ENCODE measurements at places on chromosomes 5 and 9. TPM values are rescaled to one million over a fixed set of nuclear protein-coding genes. Genes with fewer than 3 reads are reported as not detected.

DNA sequence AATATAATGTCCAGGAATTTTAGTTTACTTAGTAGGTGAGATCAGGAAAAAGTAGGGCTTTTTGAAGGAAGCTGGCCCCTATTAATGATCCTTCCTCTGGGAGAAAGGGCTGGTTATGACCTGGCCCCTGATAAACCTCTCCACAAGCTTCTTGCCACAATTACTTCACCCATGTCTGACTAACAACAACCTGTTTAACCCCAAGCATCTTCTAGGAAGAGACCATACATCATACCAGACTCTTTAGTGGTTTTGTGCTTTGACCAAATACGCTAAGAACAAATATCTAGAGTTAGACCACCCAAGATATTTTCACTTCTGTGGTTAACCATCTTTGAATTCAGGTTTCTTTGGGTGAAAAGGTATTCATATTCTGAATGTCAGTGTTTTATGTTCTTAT, 174.0 kb upstream of the SLC27A6 start:
- DNase-seq, result no peak

The TYRP1 gene
- total RNA-seq, result not detected

DNA sequence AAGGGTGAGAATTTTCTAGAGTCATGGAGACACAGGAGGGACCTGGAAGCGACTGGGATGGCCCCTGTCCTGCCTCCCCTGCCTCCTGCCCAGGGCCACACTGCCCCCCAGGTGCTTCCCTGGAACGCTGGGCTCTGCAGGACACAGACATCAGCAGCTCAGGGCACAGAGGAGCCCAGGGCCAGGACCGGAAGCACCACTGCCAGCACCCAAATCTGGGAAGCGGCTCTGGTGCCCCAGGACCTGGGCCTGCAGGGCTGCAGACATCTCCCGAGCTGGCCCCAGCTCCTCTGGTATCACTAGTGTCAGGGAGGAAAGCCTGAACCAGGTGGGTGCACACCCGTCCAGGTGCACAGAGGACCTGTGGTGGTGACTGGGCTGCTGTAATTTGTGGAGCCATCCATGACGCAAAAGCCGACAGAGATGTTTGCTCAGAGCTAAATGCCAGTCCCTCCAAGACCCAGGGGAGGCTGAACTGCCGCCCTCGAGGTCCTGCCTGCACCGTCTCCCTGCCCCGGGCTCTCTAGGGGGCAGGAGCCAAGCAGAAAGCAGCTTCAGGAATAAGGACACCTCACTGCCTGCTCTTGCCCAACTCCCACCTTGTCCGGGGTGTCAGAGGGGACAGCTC, 46.0 kb upstream of the SIMC1 start:
- no peak for DNase-seq

DNA sequence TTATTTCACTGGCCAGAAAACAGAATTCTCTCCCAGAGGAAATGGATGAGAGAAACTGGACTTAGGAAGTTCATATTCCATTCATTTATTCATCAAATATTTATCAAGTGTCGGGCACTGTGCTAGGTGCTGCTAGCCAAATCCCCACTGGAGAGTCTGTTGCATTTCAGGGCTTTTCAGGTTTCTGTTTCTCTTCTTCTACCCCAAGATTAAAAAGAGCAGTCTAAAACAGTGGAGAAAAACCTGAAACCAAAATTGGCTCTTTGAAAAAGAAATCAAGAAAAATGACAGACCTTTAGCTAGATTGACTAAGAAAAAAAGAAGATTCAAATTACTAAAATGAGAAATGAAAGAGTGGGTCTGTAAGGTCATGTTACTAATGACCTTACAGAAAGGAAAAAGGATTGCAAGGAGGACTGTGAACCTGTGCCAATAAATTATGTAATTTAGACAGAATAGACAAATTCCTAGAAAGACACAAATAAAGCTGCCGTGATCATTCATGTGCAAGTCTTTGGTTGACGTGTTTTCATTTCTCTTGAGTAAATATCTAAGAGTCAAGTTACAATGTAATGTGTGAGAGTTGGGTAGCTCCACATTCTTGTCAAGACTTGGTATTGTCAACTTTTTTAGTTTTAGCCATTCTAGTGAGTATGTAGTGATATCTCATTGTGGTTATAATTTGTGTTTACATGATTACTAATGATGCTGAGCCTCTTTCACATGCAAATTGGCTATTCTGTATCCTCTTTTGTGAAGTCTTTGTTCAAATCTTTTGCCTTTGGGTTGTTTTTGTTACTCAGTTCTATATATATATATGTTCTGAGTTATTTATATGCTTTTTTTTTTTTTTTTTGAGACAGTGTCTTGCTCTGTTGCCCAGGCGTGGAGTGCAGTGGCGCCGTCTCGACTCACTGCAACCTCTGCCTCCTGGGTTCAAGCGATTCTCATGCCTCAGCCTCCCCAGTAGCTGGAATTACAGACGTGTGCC, 23.7 kb downstream of the SNX30 start:
- no peak for DNase-seq

The NR4A3 gene
- total RNA-seq, result 12.7 TPM

The NME5 gene
- total RNA-seq, result 1.7 TPM

DNA sequence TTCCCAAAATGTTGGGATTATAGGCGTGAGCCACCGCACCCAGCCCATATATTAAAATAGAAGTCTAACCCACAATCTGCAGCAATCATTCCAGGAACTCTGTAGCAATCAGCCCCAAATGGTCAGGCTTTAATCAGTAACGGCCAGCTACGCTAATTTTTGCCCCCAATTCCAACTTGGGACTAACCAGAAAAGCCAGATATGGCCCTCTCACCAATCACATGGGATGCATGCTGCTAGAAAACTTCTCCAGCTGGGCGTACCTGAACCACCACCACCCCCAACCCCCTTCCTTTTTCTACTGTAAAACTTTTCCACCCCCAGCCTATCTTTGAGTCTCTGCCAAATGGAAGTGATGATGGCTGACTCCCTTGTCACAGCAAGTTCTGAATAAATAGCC, 4.1 kb downstream of the SUSD1 start:
- DNase-seq, result no peak

DNA sequence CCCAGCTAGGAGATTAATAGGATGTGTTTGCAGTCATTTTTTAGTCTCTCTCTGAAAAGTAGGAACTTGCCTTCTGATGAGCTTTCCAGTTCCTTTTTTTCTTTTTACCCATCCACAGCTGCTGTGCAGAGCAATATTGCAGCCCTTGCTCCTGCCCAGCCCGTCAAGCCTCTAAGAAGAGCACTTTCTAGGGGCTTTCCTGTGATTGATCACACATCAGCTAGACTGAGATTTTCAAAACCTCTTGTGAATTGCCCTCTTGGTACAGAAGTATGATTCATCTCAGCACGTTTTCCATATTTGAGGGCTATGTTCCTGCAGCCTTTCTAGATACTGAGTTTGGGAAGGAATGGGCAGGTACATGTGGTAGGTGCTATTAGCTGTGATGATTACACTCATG, 93.9 kb downstream of the GALNT10 start:
- no peak for DNase-seq

DNA sequence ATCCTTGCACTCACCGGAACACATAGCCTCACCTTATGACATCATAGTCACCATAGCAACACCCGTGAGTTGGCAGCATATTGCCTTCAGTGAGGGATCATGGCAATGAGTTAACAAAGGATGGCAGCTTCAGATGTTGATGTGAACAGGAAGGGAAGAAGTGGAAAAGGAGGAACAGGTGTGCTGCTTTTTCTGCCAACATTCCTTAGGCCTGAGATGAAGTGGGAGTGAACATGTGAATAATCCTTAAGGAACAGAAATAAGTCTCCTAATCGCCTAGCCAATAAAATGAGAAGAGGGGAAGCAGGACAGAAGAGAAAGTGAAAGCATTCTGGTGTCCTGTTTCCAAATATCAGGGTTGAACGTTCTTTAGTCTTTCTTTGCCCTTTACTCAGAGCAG, 360.0 kb downstream of the BRINP1 start:
- no peak for DNase-seq

GRCh38 chr5:113060408-113061025, 83.9 kb downstream of the DCP2 start:
- no peak for DNase-seq

- DNase-seq, result no peak
Measured at GRCh38 chr9:91546574-91546973, 122.9 kb upstream of the NFIL3 start.

- no peak for DNase-seq
Measured at GRCh38 chr5:92979716-92980115, 601.3 kb downstream of the NR2F1-AS1 start.

The PITX1 gene
- 2.7 TPM for total RNA-seq

GRCh38 chr5:125483609-125484008, 737.2 kb upstream of the ZNF608 start:
- DNase-seq, result no peak

DNA sequence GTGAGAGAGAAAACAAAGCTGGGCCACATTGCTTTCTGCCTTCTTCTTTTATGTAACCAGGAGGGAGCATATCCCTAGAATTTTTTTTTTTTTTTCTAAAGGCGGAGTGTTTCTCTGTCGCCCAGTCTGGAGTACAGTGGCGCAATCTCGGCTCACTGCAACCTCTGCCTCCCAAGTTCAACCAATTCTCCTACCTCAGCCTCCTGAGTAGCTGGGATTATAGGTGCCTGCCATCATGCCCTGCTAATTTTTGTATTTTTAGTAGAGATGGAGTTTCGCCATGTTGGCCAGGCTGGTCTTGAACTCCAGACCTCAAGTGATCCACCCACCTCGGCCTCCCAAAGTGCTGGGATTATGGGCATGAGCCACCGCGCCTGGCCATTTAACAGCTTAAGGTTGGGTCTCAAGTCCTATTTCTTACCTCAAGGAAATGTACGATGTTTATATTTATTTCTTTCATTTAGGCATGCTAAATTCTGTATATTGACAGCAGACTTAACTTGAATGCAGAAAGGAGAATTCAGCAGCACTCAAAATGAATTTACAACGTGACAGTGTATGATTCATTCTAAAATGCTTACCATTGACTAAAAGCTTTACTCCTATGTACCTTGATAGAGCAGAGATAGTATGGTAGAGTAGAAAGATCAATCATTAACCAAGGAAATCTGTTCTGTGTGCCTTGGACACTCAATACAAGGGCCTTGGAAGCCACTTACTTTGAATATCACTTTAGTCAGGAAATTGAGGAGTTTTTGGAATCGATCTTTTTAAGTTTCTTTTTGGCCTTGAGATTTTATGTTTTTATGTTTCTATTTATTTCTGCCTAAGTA, 100.9 kb downstream of the F2RL2 start:
- no peak for DNase-seq

DNA sequence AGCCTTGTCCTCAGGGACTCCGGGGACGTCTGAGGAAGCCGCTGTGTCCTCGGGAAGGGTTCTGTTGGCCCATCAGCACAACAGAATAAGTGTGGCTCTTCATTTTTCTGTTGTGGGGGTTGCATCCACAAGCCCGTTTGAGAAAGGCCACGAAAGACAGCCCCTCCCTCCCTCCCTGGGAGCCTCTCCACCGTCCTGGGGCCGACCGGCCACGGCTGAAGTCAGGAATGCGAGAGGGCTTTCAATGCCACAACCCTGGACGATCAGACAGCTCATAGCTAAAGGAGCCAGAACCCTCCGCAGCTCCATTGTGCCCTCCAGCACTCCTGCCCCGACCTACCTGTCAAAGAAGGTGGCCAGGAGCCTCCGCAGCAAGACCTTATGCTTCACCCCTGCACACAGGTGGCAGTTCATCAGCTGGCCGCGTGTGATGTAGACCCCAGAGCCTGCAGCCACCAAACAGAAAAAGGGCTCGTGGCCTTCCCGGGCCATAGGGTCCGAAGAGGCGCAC, 52.4 kb upstream of the UBAC1 start:
- DNase-seq, result no peak

- DNase-seq, result no peak
Measured at GRCh38 chr9:87271696-87272477, 225.8 kb upstream of the DAPK1 start.

GRCh38 chr5:132979367-132979940, 16.0 kb upstream of the AFF4 start:
- no peak for DNase-seq

DNA sequence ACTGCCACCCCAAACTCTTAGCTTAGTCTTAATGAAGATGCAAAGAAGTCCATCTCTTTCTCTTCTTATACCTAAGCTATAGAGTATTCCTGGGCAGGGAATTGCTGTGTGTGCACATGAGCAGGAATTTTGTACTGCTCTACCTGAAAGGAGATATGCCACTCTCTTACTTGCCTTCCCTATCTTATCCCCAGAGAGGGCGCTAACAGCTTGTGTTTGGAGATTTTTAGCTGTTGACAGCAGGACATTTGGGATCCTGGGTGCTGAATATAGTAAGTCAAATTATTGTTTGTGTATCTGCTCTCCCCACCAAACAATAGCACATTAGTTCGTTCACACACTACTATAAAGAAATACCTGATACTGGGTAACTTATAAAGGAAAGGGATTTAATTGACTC, 159.5 kb downstream of the GABRG2 start:
- no peak for DNase-seq

GRCh38 chr9:133257465-133257956, 17.5 kb downstream of the ABO start:
- no peak for DNase-seq

GRCh38 chr5:136028782-136029742, at the start of gene TGFBI:
Gene TGFBI, plus strand, starts transcription at chr5:136028988. Its CDS starts 68 bp downstream, at chr5:136029056.
- DNase-seq, result peak; percentile 57

DNA sequence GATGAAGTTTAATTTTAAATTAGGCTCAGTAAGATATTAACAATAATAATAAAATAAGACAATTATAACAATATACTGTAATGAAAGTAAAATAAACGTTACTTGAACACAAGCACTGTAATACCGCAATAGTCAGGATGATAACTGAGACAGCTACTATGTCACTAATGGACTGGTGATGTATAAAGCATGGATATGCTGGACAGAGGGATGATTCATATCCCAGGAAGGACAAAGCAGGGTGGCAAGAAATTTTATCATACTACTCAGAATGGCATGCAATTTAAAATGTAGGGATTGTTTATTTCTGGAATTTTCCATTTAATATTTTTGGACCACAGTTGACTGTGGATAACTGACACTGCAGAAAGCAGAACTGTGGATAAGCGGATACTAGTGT, 196.9 kb downstream of the VPS13A start:
- no peak for DNase-seq

DNA sequence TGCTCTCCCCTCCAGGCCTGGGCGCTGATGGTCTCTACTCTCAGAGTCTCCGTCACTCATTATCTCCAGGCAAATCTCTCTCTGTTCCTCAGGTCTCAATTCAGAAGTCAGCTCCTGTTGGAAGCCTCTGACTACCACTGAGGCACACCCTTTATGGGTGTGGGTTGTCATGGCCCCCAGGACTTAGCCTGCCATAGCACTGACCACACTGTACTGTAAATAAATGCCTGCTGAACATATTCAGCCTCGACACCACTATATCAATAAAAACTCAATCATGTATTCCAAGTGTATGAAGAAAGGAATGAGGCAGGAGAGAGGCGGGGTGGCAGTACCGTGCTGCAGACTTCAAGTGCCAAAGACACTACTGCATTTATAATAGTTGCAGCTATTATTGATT, 88.9 kb downstream of the PCDH1 start:
- DNase-seq, result no peak

The C9 gene
- total RNA-seq, result not detected

GRCh38 chr5:45399041-45399440, 297.1 kb downstream of the HCN1 start:
- no peak for DNase-seq
